Inflammatory macrophage treated with lipopolysaccharide for 1 hour (primary cell): ENCODE measurements at places on chromosomes 16 and 17.

DNA sequence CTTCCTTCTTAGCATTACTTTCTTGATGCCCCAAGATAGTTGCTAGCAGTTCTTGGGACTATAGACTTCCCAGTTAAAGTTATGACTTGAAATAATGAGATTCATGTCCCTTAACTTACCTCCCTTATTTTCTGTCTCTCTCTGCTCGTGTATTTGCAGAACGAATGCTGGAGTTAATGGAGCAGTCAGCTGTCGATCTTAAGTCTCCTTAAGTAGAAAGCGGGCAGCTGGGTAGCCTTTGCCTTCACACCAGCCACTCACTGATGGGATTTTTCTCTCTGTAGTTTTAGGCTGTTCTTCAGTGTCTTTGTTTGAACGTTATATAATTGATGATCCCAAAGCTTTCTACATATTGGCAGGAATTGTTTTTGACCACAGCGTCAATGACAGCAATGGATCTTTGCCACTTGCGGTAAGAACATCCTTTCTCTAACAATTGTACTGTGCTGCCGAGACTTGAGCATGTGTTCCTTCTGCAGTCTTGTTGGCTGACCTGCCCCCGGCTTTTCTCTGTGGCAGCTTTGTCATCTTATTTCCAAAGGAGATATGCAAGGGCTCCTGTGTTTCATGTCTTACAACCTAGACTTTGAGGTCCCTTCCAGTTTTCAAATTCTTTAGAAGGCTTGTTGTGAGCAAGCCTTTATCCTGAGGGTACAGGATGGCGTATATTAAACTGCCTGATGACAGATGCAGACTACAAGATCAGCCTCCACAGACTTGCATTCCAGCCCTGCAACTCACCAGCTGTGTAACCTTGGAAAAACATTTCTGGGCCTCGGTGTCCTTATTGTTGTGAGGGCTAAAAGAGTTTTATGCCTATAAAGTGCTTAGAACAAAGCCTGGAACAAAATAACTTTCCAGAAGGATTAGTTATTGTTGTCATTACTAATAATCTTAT is 25.1 kb upstream of the ABCA3 start:
- no peak for DNase-seq

- DNase-seq: peak; percentile 32
Observed at GRCh38 chr17:45149669-45150664, 1.7 kb downstream of the HEXIM1 start.

GRCh38 chr17:40176754-40177110 is 538 bp upstream of the RAPGEFL1 start:
- DNase-seq: no peak

- DNase-seq: no peak
Observed at GRCh38 chr17:1650731-1651558, 1.3 kb upstream of the RILP start.

- DNase-seq: no peak
Observed at GRCh38 chr17:16977932-16978331, 6.0 kb upstream of the TNFRSF13B start.

DNA sequence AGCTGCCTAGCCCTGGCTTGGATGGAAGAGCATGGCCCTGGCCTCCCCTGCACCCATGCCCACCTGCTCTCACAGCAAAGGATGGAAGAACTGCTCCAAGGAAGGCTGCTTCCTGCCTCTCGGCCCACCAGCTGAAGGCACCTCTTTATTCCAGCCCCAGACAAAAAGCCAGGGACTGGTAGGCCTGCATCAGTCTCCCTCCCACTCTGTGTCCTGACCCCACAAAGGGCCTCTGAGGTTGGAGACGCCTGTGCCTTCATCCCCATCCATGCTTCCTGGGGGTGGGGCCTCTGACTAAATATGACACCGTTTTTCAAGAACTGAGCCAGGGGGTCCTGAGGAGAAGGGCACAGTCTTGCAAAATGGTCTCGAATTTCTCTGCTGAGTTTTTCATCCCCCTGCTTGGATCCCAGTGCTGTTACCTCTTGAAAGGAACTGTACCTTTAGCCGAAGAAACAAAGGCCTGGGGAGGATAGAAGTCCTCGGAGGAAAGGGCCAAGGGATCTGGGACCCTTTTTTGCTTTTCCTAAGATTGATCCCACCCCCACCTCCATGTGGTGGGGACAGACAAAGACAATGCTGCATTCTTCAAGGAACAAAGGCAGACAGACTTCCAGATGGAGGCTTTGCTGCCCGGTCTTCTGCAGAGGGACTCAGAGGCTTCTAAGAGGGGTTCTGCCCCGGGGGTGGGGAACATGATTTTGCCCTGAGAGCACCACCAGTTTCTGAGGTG is 5.2 kb downstream of the C17orf50 start:
- no peak for DNase-seq

GRCh38 chr17:51261024-51261963 is 948 bp downstream of the UTP18 start:
- DNase-seq: peak; percentile 82

DNA sequence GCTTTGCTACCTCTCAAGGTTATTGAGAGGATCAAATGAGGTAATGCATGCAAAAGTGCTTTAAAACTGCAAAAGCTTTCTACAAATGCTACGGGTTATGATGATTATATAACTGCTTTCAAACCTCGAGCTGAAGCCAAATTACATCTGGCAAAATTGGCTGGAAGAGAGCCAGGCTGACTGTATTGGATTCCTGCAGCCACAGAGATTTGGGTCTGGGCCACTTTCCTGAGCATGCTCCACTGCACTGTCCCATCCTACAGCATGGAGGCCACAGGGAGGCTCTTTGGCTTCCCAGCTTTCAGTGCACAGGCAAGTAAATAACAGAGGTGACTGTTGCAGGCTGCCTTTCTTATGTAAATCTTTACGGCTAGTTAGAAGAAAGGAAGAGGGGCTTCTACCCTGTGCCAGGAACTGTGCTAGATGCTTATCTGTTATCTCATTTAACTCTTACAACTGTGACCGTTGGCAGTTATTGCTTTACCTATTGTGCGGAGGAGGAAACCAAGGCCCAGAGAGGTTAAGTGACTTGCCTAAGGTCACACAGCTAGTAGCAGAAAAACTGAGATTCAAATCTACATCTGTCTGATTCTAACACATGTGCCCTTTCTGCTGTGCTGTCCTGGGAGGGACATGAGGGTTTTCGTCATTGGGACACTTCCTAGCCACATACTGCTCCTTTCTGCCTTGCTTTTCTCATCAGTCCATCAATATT is 121.8 kb downstream of the SPACA3 start:
- DNase-seq: no peak
